ENCODE measurements at places on chromosomes 1 and 21.

- no peak for DNase-seq
Observed at GRCh38 chr1:43061757-43062156, 103.1 kb upstream of the SLC2A1 start.

DNA sequence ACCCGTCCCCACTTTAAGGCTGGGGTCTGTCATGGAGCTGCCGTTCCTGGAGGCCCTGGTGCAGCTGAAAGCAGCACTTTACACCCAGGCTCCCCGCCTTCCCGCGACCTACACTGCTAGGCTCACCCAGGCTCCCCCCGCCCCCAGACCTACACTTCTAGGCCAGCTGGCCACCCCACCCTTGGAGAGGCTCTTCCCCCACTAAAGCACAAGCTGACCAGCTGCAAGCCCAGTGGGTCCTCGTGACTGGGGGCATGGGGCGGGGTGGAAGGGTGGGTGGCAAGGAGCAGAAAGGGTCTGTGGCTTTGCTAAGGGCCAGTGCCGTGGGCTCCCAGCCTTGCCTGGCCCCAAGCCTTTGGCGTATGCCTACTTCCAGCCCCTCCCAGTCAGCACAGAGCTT lies 9.7 kb upstream of the ARHGEF16 start:
- DNase-seq = no peak

DNA sequence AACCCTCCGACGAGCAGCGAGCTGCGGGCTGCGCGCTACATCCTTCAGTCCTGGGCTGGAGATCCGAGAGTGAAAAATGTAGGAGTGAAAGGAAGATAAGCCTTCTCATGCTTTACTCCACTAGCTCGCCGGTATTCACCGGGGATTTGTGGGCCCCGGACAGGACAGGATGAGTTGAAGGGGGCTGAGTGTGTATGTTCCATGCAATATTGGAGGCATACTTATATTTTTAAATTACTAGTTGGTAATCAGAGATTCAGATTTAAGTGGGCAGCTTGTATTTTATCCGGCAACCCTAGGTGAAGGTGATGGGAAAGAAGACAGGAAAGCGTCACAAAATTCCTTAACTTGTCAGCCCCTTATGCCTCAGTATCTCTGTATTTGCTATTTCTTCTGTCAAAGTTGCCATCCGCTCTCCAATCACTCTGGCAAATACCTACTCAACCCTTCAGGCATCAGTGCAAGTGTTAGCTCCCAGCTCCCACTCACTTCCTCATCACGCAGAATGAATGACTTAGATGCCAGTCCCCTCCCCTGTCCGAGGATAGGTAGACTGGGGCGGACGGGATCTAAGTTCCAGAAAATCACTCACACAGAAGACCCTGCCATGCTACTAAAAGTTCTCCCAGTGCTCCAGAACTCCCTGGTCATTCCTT lies 503 bp upstream of the PIGM start:
- DNase-seq = no peak

- DNase-seq = no peak
Observed at GRCh38 chr1:40382108-40382460, 8.6 kb downstream of the SMAP2 start.

DNA sequence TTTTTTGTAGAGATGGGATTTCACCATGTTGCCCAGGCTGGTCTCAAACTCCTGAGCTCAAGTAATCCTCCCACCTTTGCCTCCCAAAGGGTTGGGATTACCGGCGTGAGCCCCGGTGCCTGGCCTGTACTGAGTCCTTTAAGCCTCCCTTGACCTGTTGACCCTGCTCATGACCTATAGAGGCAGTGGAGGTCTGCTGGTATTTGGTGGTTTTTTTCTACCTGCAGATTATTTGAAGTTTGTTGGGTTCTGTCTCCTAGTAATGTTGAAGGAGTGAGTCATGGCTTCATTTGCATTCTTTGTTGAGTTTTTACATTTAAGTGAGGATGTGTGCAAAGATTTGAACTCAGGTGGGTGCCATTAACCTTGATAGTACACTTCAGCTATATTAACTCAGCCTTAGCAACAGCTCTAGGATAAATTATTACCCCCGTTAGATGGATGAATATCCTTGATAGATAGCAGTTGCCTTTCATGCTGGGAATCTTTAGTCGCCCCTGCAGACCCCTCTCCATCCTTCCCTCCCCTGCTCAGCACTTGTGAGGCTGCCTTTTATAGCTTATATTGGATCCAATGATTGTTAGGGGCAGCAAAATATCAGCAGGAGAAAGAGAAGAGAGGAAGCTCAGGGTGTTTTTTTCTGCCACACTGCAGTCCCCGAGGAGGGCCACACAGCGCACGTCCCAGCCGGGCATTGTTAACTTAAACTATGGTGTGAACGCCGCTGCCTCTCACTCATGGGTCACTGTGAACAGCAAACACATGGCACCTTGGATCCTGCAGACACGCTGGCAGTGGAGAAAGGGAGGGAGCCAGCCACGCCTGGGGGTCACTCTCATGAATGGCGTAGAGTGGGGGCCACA lies 14.9 kb upstream of the NPPB start:
- no peak for DNase-seq

DNA sequence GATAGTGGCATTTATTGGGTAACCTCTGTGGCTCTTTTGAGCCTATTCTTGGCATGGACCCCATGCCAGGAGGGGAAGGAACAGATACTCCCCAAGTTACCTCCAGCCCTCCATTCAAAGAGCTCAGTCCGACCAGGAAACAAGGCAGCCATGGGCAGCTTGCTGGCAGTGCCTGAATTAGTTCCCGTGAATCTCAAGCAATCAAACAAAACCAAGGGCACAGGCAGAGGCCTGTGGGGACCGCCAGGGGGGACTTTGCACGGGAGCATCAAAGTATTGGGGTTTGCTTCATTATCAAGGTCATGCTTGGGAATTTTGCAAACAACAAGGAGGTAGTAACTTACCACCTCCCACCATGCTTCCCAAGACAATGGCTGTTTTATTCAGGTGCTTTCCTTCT lies 81.2 kb upstream of the IFFO2 start:
- DNase-seq = no peak
